ENCODE measurements at places on chromosomes 2 and 18.

DNA sequence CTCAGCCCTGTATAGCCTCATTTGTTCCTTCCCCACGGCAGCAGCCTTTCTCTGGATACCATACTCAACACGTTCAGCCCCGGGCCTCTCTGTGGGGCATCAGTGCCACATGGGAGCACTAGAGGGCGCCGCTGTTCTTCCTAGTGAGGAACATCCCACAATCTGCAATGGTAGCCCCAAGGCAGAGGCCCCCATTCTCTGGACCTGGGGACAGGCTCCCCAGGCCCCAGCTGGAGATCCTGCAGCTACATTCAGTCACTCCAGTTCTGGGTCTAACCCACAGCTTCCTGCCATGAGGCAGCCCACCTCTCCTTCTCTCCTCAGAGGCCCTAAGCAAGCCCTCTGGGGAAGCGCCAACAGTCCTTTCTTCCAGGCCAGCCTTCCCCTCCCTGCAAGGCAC is 14.2 kb upstream of the SFXN5 start:
- DNase-seq, result no peak

DNA sequence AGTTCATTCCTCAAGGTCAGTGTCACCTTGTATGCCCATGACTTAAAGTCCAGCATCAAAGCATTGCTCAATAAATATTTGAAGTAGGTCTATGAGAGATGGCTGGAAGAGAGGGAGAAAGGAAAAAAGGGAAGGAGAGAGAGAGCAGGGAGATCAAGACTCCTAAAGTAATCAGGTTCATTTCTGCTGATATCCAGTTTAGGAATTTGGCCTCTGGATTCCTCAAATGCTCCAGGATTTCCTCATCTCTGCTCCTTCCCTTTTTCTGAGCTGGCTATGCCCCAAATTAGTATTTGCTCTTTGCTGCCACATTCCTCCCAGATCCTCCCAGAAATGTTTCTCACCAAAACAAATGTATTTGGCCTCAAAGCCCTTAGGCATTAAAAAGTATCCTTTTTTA is 739.4 kb upstream of the CHAC2 start:
- DNase-seq, result peak; percentile 77

- DNase-seq, result no peak
Measured at GRCh38 chr18:45879681-45880655, 54.5 kb downstream of the SIGLEC15 start.

DNA sequence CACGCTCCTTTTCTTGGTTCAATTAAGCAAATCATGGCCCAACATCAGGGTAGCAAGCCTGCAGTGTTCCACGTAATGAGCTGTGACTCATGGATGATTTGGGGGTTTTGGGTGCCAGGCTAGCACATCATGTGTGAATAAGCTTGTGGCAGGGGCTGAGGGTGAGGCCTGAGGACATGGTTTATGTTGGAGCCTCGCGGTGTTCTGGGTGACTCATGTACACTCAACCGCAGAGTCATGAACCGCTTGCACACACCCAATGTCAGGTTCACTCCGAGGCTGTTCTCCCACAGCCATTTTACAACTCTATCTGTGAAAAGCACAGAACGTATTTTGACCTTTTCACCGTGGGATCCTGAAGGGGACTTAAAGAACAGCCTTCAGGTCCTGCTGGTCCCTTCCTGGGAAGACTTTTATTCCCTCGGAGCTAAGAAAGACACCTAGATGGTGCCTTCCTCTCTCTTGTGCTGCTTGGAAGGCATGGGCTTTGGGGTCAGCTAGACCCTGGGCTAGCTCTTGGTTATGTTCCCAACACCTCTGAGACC is 139.9 kb upstream of the ZEB2 start:
- DNase-seq, result peak; percentile 86

- no peak for DNase-seq
Measured at GRCh38 chr2:224871813-224872212, 155.6 kb upstream of the CCDC195 start.

DNA sequence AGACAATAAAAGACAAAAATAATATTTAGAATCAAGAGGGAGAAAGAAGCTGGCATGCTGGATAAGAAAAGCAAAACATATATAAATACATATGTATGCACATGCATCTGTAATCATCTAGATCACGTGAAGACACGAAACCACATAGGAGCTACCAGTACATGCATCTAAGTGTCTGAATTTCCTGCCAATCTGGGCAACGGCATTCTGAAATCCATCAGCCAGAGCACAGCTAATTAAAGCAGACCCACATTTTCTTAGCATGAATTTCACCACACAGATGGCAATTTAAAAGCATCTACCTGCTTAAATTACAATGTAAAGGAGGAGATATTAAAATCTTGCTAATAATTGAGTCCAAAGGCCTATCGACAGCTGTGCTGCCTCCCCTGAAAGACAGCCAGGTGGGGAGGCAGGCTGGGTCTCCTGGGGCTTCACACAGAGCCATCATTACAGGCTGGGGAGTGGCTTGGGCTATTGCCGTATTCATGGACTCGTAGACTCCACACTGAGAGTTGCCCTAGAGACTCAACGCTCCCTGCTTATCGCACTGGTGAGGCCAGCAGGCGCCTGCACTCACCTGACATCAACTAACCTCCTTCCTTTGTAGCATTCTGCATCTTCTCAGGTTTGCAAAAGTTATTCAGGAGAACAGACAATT is 272.5 kb upstream of the PXDN start:
- DNase-seq, result no peak

GRCh38 chr2:6826081-6826913 is 39.4 kb downstream of the CMPK2 start:
- peak; percentile 67 for DNase-seq

GRCh38 chr2:233264667-233265066 is 13.2 kb downstream of the ATG16L1 start:
- no peak for DNase-seq

- no peak for DNase-seq
Measured at GRCh38 chr2:74142340-74142739, 5.4 kb downstream of the BOLA3 start.

- no peak for DNase-seq
Measured at GRCh38 chr18:67650686-67651385, 134.3 kb upstream of the DSEL start.

DNA sequence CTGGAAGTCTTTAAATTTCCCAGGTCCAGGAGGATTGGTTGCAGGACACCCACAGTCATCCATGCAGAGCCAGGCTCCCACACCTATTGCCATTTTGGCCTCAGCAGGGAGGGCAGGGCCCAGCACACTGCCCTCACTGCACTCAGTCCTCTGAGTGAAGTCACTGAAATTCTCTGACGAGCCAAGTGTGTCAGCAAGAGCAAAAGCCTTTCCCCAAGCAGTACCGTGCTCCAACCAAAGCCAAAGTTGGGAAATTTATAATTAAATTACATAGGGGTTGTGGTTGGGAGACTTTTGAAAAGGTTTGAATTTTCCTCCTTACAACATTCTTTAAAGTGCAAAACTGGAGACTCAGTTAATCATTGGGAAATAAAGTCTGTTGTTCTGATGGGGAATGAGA is 98.5 kb upstream of the CD226 start:
- DNase-seq, result no peak

DNA sequence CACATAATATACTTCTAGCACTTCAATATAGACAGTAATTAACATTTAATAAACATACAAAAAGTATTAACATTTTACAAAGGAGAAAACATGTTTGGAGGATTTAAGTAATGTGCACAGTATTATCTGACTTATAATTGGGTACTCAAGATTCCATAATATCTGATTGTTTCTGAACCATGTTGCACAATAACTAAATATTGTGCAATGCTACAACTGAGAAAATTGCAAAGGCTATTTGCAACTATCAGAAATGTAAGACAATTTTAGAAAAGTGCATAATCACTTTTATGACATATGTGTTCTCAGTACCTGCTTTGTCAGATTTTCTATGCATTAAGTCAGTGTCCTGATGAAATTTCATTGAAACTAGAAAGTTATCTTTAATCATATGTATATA is 934.6 kb downstream of the SOCS6 start:
- no peak for DNase-seq

- DNase-seq, result peak; percentile 2
Measured at GRCh38 chr18:11005528-11005927, 143.8 kb downstream of the PIEZO2 start.

DNA sequence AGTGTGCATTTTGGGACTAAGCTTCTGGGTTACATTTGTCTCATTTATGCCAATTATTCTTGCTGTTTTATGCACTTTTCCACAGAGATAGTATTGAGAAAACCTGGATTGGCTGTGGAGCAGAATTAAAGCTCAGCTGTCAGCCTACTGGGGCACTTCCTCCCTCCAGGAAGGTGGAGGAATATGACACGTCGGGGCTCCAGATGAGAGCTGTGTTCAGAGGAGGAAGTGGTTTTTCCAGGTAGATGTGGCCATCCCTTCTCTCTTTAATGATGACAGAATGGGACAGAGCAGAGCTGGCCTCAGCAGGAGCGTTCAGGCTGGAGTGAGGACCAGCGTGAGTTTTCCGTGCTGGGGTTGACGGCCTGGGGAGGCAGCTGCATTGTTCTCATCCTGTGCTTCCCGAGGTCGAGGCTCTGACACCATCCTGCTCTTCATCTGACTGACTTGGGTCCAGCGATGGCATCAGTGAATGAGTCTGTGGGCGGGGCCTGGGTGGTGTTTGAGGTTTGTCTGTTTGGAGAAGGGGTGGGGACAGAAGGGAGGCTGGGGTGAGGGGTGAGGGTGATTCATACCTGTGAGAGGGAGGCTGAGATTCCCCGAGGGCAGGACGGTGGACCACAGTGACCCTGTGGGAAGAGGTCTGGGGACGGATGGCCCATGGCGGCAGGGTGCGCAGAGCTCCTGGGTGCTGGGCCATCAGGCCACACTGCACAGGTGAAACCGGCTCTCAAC is 207.0 kb downstream of the LDLRAD4 start:
- no peak for DNase-seq

- no peak for DNase-seq
Measured at GRCh38 chr2:195164930-195165329, 492.1 kb upstream of the SLC39A10 start.

DNA sequence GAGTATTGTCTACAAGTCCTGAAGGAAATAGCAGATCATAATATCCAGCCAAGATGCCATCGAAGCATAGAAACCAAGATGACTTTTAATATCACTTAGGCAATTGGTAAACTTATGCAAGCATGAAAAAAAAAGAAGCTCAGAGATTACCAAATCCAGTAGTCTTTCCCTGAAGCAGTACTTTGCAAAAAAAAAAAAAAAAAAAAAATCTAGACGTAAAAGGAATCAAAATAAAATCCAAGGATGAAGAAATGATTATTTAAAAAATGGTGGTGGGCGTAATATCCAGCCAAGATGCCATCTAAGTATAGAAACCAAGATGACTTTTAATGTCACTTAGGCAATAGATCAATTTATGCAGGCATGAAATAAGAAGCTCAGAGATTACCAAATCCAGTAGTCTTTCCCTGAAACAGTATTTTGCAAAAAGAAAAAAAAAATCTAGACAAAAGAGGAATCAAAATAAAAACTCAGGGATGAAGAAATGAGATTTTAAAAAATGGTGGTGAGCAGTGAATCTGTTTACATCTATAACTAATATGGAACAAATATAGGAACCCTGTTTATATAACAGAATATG is 108.8 kb downstream of the GYPC start:
- DNase-seq, result no peak

GRCh38 chr2:119289093-119289492 is 65.5 kb downstream of the STEAP3 start:
- DNase-seq, result no peak

- DNase-seq, result no peak
Measured at GRCh38 chr2:211723398-211723797, 815.2 kb downstream of the ERBB4 start.

DNA sequence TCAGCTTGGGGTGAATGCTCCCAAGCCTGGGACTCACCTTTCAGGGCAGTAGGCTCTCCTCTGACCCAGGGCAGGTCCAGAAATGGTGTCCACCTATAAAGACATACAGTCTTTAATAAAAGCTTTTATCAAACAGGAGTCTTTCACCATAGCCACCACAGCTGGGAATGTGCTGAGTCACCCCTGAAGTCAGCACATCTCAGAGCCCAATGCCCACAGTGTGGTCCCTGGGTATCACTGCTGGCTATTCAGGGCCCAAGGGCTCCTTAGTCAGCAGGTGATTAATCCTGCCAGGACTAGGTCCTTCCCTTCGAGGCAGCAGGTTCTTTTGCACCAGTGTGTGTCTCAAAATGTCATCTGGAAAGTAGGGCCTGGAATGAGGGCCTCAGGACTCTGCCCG is 181.9 kb downstream of the MEMO1 start:
- no peak for DNase-seq

- DNase-seq, result no peak
Measured at GRCh38 chr2:40466935-40467572, 15.2 kb upstream of the SLC8A1 start.

DNA sequence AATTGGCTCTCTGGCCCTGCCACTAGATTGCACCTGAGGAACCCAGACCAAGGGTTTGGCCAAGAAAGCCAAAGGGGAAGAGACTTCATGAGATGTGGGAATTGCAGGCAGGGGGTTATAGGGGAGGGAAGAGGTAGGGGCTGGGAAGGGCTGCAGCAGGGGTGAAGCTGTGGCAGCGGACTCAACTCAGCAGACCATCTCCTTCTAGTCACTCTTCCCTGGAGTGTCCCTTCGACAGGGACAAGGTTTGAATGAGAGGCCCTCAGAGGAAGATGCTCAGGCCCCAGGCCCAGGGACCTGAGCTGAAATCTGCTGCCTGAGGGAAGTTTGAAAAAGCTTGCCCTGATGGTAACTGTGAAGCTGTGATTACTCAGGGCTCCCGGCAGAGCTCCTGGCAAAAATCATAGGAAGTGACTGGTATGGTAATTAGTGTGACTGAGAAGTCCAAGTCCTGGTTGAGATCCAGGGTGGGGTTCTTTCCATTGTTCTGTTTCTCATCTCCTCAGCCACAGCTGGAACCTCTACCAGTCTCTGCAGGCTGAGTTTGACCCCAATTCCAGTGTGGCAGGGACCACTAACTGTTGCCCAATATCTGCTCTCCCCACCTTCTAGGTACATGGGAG is 300.9 kb downstream of the CYP26B1 start:
- peak; percentile 55 for DNase-seq

DNA sequence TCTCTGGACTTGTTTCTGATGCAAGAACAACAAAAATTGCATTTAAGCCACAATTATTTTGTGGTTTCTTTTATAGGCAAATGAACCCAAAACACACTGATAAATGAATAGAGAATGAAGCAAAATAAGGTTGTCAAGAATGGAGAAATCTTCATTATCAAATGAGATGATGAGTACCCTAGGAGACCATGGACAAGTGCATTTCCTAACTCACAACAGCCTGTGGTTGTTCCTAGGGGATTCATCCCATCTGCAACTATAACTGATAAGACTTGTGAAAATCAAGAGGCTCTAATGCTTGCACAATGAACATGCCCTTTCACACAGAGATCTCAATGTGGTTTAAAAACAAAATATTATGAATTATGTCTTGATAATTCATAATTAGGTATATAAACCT is 159.9 kb downstream of the PDE1A start:
- no peak for DNase-seq

GRCh38 chr2:110863726-110864125 is 131.4 kb downstream of the ACOXL start:
- no peak for DNase-seq

Data from HS-5 (cell line).